ENCODE measurements at places on chromosomes 7 and 10.
A peak's percentile ranks its signal among the peaks of the same experiment; 100 is the strongest.

- DNase-seq = no peak
These were observed 8.7 kb downstream of the SEMA3E start for GRCh38 chr7:83640240-83640639.

DNA sequence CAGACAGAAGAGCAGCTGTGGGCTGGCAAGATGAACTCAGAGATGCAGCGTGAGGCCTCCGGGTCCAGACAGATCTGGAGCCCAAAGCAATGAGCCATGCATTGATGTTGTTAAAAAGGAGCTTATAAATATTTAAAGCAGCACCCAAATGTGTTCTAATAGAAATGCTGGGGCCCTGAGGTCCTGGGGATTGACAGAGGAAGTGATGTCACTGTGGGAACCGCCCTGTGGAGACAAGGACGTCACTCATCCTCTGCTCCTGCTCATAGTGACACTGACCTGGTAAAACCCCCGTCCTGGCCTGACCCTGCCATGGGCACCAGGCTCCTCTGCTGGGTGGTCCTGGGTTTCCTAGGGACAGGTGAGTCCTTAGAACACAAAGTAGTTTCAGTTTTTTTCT, 197.0 kb upstream of the PRSS58 start:
- DNase-seq = no peak

GRCh38 chr10:58335306-58336005, 650 bp downstream of the UBE2D1 start:
- DNase-seq = no peak

GRCh38 chr10:19847321-19847720, 31.1 kb downstream of the PLXDC2 start:
- DNase-seq = no peak

DNA sequence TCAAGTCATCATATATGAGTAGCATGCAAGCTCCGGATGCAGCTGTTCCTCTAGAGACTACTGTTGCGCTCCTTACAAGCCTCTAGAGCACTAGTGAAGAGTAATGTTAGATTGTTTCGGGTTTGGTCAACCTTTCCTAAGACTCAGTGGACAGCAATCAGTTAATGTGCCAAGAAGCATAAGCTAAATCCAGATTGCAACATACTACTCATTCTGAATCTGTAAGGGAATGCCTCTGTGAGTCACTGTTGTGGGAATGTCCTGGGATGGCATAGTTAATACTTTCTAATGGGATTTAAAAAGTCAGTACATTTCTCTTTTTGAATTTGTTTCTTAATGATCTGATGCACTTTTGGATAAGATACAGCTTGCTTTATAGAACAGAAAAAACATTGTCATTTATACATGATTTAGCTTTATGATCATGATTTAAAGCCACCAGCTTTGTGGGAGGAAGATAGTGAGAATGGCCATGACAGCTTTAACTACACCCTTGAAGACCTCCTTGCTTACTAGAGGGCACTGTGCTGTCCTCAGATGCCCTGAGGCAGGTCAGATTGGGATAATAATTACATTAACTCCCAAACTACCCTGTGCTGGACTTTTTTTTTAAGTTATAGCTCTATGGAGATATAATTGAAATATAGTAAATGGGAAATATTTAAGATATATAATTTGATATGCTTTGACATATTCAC, 138.4 kb downstream of the SDK1 start:
- no peak for DNase-seq

GRCh38 chr7:155867734-155868400, 55.6 kb upstream of the SHH start:
- DNase-seq = no peak

- peak; percentile 35 for DNase-seq
These were observed 8.8 kb downstream of the CDK6 start for GRCh38 chr7:92827464-92828120.

- DNase-seq = peak; percentile 35
These were observed 62.3 kb upstream of the NKX6-2 start for GRCh38 chr10:132848291-132848701.

- no peak for DNase-seq
These were observed 383 bp upstream of the R3HCC1L start for GRCh38 chr10:98134117-98134430.

GRCh38 chr10:112750427-112751167, 199.4 kb upstream of the TCF7L2 start:
- no peak for DNase-seq

DNA sequence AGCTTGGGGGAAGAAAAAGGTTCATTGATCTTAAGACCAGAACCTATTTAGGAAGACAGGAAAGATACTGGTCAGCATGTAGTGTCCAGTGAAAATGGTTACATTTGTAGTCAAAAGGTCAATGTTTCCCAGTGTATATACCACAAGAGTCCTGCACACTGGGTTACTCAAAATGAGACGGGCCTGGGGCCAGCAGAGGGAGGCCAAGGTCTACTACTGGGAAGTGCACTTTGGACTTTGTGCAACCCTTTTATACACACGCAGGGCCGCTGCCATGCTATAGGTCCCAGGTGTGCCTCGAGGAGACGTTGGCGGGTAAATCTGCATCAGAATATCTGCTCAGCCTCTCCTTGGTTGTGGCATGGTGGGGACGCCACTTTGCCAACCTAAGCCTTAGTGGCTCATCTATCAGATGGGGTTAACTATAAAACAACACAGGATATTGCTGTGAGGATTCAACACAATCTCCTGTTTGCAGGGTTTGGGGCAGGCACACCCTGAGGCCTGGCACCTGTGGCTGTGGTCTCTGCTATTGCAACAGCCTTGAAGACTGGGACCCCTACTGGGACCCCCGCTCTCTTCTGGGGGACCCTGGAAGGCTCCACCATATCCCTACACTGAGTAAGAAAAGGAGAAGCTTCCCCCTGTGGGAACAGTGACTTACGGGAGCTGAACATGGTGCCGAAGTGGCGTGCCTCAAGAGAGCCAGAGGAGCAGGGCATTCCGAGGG, 19.7 kb downstream of the CLRN3 start:
- peak; percentile 21 for DNase-seq

GRCh38 chr7:125877246-125877645, 947.6 kb upstream of the POT1 start:
- no peak for DNase-seq

DNA sequence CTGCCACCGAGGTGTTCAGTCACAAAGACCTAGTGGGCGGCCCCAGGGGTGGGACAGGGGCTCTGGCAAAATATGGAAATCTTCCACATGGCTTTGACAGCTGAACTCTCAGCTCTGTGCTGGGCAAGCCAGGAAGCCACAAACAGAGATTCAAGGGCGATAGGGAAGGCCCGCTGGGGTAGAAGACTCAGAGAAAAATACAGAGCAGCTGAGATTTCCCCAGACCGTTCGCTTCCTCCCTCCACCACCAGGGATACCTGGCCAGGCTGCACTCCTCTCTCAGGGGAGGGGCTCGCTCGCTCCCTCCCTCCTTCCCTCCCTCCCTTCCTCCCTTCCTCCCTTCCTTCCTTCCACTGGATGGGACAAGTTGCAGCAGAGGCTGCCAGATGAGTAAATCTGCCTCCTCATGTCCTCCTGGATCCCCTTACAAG, 260.5 kb downstream of the PRPF18 start:
- DNase-seq = no peak

DNA sequence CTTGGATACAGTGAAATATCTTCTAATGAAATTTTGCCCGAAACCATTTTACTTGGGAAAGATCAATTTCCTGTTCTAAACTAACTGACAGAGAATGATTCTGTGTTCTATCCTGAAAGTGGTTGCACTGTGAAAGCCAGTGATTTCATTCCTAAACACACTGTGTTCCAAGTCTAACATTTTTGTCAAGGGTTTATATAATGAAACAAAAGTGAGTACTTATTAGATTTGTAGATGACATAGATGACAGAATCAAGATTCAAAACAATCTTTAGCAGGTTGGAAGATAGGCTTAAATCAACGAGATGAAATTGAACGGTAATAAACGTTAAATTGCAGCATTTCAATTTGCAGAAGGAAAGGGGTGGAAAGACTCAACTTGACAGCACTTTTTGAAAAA, 13.3 kb downstream of the KAT6B start:
- DNase-seq = no peak

GRCh38 chr10:125201108-125201524, 40.8 kb upstream of the CTBP2 start:
- DNase-seq = no peak

- no peak for DNase-seq
These were observed 18.7 kb downstream of the MIOS start for GRCh38 chr7:7585241-7585928.

DNA sequence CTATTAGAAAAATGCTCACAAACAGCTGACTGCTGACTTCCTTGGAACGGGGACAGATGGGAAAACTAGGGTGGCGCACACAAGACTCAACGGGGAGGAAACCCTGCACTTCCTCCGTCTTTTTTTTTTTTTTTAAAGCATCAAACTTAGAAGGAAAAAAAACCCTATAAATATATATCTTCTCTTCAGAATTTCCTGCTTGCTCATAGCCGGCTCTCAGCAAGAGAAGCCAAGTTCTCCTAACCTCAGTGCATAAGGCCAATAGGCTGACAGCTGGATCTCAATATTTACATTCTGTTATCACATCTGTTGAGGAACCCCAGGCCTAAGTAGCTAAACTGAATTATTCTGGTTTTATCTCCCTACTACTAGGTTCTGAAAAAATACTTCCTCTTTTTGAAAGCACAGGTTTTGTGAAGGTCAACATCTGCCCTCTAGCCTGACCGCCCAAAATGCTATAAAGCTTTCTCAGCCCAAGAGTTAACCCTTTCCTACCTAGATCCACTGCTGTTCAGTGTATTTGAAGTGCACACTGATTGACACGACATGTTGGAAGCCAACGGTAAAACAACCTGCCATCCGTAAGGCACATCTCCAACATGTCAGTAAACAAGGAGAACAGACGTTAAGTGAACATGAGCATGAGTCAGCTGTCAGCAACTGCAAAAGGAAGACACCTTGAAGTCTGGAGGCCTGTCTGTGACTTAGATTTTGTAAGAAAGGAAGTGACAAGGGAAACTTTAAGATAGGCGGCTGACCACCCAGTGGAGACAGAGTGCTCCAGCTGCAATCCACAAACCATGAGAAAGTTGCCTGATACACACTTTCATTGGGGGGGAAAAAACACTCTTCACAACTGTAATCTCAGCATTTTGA, 83.8 kb downstream of the EBLN1 start:
- DNase-seq = peak; percentile 98

- DNase-seq = peak; percentile 87
These were observed 545.9 kb downstream of the REEP3 start for GRCh38 chr10:64067009-64067606.

DNA sequence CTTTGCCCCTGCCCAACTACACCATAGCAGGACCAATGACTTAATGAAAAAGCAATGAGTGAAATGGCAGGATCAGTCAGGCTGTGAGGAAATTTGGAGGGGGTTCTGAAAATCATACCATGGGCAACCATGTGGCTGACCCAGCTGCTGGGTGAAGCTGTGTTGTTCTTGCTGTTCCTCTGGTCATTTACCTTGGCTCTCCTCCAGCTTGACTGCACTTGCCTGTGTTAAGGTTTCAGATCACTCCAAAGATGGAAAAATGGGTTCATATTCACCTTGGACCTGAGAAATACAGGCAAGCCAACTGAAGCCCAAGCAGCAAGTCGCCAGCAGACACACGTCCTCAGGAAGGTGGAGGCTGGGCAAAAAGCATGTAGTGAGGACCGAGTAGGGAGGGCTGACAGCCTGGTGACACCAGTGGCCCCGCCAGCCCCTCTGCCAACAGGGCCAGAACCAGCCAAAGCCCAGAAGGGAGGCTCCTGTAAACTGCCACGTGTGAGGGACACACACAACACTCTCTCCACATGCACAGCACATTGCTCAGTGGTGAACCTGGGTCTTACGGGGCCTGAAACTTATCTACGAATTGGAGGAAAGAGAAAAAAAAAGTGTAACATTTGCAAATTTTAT, 40.1 kb downstream of the PARP12 start:
- no peak for DNase-seq

DNA sequence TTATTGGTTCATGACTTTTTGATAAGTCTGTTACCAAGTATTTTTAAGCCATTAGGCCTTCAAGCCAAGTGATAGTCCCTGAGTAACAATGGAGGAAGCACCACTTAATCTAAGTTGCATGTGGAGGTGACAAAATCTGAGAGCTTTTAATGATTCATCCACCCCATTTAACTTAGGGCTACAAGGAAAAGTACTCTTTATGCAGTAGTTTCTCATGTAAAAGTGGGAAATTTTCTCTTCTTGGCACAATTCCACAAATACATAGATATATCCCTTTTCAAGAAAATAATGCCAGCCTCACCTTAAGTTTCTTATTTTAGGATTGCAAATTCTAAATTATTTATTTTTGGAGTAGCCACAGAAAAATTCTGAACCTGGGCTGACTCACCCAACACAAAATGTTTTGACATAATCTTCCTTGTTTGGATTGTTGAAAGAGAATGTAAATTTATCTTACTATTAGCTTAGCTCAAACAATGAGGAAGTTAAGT, 85.7 kb downstream of the SUGCT start:
- peak; percentile 18 for DNase-seq

DNA sequence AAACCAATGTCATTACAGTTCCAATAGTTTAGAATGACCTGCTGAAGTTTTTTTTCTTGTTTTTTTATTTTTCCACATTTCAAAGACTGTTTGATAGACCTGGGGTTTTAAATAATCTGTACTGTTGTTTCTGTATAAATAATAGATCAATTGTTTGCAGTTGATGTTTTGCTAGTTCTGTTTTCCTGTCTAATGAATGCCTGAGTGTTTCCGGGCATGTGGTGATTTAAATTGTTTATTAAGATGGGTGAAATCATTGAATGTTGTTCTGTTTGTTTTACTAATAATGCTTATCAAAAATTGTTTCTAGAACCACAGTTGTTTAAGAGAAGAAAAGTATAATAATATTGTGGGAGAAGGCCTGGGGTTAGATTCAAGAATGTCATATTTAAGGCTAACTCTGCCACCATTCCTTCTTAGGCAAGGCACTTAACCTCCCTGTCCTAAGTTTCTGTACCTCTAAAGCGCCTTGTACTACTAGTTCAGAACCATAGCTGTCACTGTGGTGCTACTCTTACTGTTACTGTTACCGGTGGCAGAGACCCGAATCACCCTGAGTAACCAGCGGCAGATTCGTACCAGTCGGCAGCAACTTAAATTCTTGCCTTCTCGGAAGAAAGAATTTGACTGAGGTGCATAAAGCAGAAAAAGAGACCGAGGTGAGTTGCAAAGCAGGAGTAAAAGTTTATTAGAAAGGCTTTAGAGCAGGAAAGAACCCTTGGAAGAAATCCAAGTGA, 1014.1 kb downstream of the REEP3 start:
- no peak for DNase-seq

- peak; percentile 75 for DNase-seq
These were observed 7.6 kb upstream of the ORAI2 start for GRCh38 chr7:102425639-102426267.

GRCh38 chr10:84632866-84633265, 304.5 kb downstream of the CCSER2 start:
- no peak for DNase-seq

DNA sequence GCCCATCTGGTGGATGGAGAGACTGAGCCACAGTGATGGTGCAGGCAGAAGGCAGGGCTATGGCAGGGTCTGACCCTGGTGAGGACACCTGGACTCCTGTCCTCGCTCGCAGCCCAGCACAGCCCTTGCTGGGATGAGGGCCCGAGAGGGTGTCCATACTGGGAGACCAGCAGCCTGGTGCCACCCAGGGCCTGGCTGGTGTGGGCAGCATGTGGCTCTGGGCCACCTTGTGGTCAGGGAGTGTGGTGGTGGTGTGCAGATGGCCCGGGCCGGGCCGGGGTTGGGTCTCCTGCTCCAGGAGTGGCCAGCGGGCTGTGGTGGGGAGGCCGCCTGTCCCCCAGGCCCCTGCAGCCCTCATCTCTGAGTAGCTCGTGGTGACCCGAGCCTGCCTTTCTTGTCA, 14.9 kb downstream of the ADCY1 start:
- no peak for DNase-seq

Data from Kasumi-1 (cell line).